Astrocyte (in vitro differentiated cells and primary cell): ENCODE measurements at places on chromosomes 3 and 15. TPM values are rescaled to one million over a fixed set of nuclear protein-coding genes. Genes with fewer than 3 reads are reported as not detected.

DNA sequence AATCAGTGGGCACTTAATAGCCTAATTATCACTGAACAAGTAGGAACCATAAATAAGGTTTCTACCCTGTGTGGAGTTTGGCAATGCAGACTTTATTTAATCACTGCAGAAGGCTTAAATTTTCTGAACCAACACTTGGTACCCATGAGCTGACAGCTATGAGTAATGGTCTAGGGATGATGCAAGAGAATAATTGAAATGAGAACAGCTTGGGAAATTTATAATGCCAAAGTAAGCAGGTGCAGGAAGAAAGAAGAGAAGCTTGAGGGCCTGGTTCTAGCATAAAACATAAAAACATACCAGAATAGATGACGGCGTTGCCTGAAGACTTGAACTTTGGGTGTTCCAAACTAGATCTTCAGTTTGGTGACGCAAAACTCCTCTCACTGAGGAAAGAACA, 67.0 kb downstream of the IMPG2 start:
- DNase-seq, result no peak
- no peaks in the 10 kb centered on the region for H3K36me3 ChIP-seq

DNA sequence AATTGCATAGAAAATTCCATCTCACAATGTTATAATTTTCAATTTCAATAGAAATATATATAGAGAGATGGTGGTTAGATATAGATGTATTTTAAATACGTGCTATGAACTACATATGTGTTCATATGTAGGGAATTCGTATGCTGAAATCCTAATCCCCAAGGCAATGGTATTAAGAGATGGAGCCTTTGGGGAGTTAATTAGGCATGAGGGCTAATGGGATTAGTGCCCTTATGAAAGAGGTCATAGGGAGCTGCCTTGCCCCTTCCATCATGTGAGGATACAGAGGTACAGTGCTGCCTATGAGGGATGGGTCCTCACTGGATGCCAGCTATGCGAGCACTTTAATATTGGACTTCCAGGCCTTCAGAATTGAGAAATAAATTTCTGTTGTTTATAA, 79.6 kb upstream of the CCDC54 start:
- no peak overlapping the region for H3K27ac ChIP-seq
- DNase-seq, result no peak
- no peaks in the 10 kb centered on the region for H3K4me1 ChIP-seq
- H3K4me3 ChIP-seq, result no peak overlapping the region
- H3K27me3 ChIP-seq, result no peaks in the 10 kb centered on the region

DNA sequence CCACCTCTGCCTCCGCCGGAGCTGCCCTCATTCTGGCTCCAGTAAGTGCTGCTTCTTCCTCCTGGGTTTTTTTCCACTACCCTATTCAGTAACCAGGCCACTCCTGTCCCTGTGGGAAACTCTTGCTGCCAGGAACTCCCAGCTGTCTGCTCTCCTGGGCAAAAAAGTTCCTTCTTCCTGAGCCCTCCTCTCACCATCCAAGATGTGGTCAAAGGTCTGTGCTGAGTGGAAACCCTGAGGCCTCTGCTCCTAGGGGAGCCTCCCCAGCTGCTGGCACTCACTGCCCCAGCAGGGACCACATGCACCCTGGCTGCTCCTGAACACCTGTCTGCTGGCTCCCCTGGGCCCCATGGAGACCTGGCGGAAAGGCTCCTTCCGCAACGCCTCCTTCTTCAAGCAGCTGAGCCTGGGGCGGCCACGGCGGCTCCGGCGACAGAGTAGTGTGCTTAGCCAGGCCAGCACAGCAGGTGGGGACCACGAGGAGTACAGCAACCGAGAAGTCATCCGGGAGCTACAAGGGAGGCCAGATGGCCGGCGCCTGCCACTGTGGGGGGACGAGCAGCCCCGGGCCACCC, 454 bp downstream of the C15orf62 start:
- no peak overlapping the region for H3K4me3 ChIP-seq
- H3K4me1 ChIP-seq, result peaks cover 45% of the 10 kb centered on the region
- no peak for DNase-seq
- H3K27me3 ChIP-seq, result no peaks in the 10 kb centered on the region
- H3K36me3 ChIP-seq, result peaks cover 5% of the 10 kb centered on the region

DNA sequence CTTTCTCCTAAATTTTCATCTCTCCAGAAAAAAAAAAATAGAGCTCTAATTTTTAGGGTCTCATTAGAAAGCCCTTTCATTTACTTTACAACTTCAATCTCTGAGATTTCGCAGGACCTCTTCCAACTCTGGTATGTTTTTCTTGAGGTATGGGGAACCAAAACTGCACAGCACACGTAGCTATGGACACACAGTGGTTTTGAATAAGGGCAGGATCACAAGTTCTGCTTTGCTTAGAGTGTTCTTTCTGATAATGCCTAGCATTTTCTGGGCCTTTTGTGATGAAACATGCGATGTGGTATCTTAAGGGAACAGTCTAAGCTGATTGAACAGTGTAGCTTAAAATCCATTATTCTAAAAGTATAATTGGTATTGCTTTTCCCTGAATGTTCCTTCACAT, 25.3 kb downstream of the ZNF592 start:
- no peak for DNase-seq
- no peaks in the 10 kb centered on the region for H3K27me3 ChIP-seq
- peaks cover 5% of the 10 kb centered on the region for H3K36me3 ChIP-seq
- no peak overlapping the region for H3K27ac ChIP-seq

DNA sequence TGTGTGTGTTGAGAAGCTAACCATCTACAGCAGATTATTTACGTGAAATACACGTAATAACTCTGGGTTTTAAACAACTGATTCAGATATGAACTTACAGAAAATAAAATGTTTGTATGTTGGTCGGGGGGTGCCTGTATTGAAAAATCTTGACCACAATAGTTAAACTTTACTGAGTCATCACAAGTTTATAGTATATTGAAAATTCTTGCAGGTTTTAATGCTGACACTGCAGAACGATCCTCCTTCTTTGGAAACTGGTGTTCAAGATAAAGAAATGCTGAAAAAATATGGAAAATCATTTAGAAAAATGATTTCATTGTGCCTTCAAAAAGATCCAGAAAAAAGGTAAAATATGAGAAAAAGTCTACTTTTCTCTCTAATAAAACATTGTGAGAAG, 41.3 kb upstream of the SLC22A13 start:
- H3K4me1 ChIP-seq, result peaks cover 15% of the 10 kb centered on the region
- DNase-seq, result no peak
- H3K27me3 ChIP-seq, result no peaks in the 10 kb centered on the region
- H3K27ac ChIP-seq, result no peak overlapping the region
- peaks cover 23% of the 10 kb centered on the region for H3K36me3 ChIP-seq

DNA sequence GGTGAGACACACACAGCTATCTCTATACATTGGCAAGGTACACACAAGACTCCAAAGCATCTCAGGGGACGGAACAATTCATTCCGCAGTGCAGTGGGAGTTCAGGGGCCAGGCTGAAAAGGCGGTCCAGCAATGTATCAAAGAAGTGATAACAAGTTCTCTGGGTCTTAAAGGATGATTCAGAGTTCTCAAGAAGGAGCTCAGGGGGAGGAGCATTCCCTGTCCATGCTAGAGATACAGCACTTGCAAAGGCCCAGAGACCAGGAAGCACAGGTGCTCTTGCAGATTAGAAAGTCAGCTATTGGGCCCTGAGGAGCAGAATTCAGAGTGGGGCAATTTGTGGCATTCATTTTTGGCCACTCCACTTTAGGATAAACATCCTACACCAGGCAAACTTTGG, 34.9 kb downstream of the MECOM start:
- no peaks in the 10 kb centered on the region for H3K4me1 ChIP-seq
- no peaks in the 10 kb centered on the region for H3K36me3 ChIP-seq
- no peak overlapping the region for H3K4me3 ChIP-seq
- H3K27ac ChIP-seq, result no peak overlapping the region
- no peaks in the 10 kb centered on the region for H3K27me3 ChIP-seq

Gene TM4SF18
- total RNA-seq, result 4.0 and 5.6 TPM in 2 replicates

Gene RBMS3
- total RNA-seq, result 32.3 and 33.0 TPM in 2 replicates

Gene MME
- total RNA-seq, result 54.3 and 55.5 TPM in 2 replicates
